RPMI7951 (cell line): ENCODE measurements at places on chromosomes 12 and 14. TPM values are rescaled to one million over a fixed set of nuclear protein-coding genes. Genes with fewer than 3 reads are reported as not detected.

GRCh38 chr14:72742118-72742837 lies 151.6 kb downstream of the DPF3 start:
- DNase-seq = no peak

GRCh38 chr14:72146241-72146640 lies 214.0 kb downstream of the RGS6 start:
- DNase-seq = no peak

DNA sequence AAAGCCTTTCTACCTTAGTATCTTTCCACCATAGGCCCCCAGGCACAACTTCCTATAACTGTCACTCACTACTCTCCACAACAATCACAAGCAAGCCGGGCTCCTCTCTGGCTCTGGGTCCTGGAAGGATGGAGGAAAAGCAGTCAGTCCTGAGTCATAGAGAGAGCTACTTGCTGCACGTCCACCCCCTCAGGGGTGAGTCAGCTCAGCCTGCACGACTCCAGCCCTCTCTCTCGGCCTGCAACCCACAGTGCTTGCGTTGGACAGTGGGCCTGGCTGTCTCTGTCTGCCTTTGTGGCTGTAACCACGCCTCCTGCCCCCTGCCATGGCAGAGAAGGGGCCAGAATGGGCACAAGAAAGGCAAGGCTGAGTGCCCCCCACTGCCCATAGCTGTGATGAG lies 154.1 kb upstream of the FKBP4 start:
- peak; percentile 94 for DNase-seq

The SCN8A gene
- total RNA-seq = 0.29 and 0.60 TPM in 2 replicates

The ACVRL1 gene
- 0.29 TPM in 1 of 2 replicates, not detected in the other for total RNA-seq
